MCF 10A (cell line): ENCODE measurements at places on chromosomes 2 and 18. TPM values are rescaled to one million over a fixed set of nuclear protein-coding genes. Genes with fewer than 3 reads are reported as not detected.

The IL36A gene
- total RNA-seq, result not detected in 2 replicates

The KCNG3 gene
- total RNA-seq, result not detected in 2 replicates

The AQP12A gene
- total RNA-seq, result not detected in 2 replicates

The GYPC gene
- total RNA-seq, result not detected in 2 replicates

The APLF gene
- 4.0 TPM in 2 replicates for total RNA-seq

The GPR39 gene
- total RNA-seq, result 7.2 and 7.7 TPM in 2 replicates

The SNED1 gene
- total RNA-seq, result 18.0 and 22.0 TPM in 2 replicates

The SCG2 gene
- 0.52 and 0.84 TPM in 2 replicates for total RNA-seq

The TXNDC2 gene
- not detected in 2 replicates for total RNA-seq

The FAM168B gene
- total RNA-seq, result 159 and 172 TPM in 2 replicates

The TMEM37 gene
- total RNA-seq, result 0.17 TPM in 1 of 2 replicates, not detected in the other

The HSBP1L1 gene
- total RNA-seq, result 46.6 and 49.4 TPM in 2 replicates

The SATB2 gene
- 16.5 and 22.2 TPM in 2 replicates for total RNA-seq

The IL36B gene
- total RNA-seq, result not detected in 2 replicates

The ECEL1 gene
- total RNA-seq, result not detected in 2 replicates

The QPCT gene
- total RNA-seq, result not detected in 2 replicates

The COPS9 gene
- total RNA-seq, result 146 and 197 TPM in 2 replicates

The RNF125 gene
- total RNA-seq, result 3.5 and 6.2 TPM in 2 replicates

The CIB4 gene
- total RNA-seq, result not detected in 2 replicates

The REL gene
- 11.3 and 12.6 TPM in 2 replicates for total RNA-seq

The EPB41L3 gene
- total RNA-seq, result not detected in 2 replicates

The OLA1 gene
- 169 and 224 TPM in 2 replicates for total RNA-seq

The RAB6C gene
- total RNA-seq, result not detected in 2 replicates

The PAX8 gene
- total RNA-seq, result 2.4 TPM in 2 replicates

The GTF2A1L gene
- not detected in 2 replicates for total RNA-seq

The TTN gene
- under 0.01 and 0.05 TPM in 2 replicates for total RNA-seq

The REG1B gene
- not detected in 2 replicates for total RNA-seq

The FAP gene
- total RNA-seq, result 8.7 and 12.1 TPM in 2 replicates

The HOXD13 gene
- not detected in 2 replicates for total RNA-seq

The SMAD7 gene
- 9.8 and 12.3 TPM in 2 replicates for total RNA-seq

The FOXI3 gene
- total RNA-seq, result not detected in 2 replicates

The UGT1A4 gene
- total RNA-seq, result 0.12 TPM in 1 of 2 replicates, not detected in the other

The GALNT14 gene
- total RNA-seq, result 4.6 and 6.8 TPM in 2 replicates

The RAB12 gene
- 27.8 and 28.4 TPM in 2 replicates for total RNA-seq

The GPBAR1 gene
- 0.16 TPM in 1 of 2 replicates, not detected in the other for total RNA-seq

The DUSP2 gene
- total RNA-seq, result 1.3 and 3.3 TPM in 2 replicates

The SLC5A7 gene
- total RNA-seq, result not detected in 2 replicates

The HTR2B gene
- total RNA-seq, result not detected in 2 replicates

The CHRNA1 gene
- not detected in 2 replicates for total RNA-seq

The DNAH7 gene
- total RNA-seq, result 0.91 and 0.98 TPM in 2 replicates

The HMSD gene
- not detected in 2 replicates for total RNA-seq

The GULP1 gene
- total RNA-seq, result 4.2 and 9.3 TPM in 2 replicates
